Aorta (tissue), 5 donors: ENCODE measurements at places on chromosomes 12 and 14. TPM values are rescaled to one million over a fixed set of nuclear protein-coding genes. Genes with fewer than 3 reads are reported as not detected.

- H3K36me3 ChIP-seq = no peaks in the 10 kb centered on the region
- no peaks in the 10 kb centered on the region for H3K4me1 ChIP-seq
- H3K27ac ChIP-seq = no peak overlapping the region
- H3K27me3 ChIP-seq = no peaks in the 10 kb centered on the region
- no peak overlapping the region for H3K4me3 ChIP-seq
Measured at GRCh38 chr12:47980779-47981495, 17.5 kb downstream of the TMEM106C start.

GRCh38 chr14:75847584-75847983 is 134.2 kb downstream of the TGFB3 start:
- no peak for DNase-seq
- H3K27ac ChIP-seq = peak overlapping the region; percentile 38
- no peaks in the 10 kb centered on the region for H3K36me3 ChIP-seq
- H3K27me3 ChIP-seq = no peaks in the 10 kb centered on the region

DNA sequence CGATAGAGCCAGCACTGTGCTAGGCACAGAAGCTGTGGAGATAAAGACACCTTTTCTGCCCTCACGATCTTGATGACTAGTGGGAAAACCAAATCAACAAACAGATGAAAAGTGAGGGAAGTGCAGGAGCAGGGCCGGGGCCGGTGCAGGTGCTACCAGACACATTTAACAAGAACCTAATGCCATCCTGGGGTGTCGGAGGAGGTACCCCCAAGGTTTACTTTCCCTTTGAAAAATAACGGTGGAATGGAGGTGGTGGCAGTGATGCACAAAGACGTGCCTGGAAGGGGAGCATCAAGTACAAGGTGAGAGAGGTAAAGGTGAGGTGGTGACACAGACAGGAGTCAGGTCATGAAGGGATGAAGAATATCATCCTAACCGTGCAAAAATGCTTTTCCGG is 22.1 kb downstream of the SLC6A13 start:
- H3K27ac ChIP-seq = no peak overlapping the region
- no peaks in the 10 kb centered on the region for H3K36me3 ChIP-seq
- H3K4me1 ChIP-seq = no peaks in the 10 kb centered on the region
- no peak overlapping the region for H3K4me3 ChIP-seq
- H3K27me3 ChIP-seq = no peaks in the 10 kb centered on the region

- peak overlapping the region; percentile 47 for H3K27ac ChIP-seq
- no peak overlapping the region for H3K4me3 ChIP-seq
- H3K4me1 ChIP-seq = no peaks in the 10 kb centered on the region
- DNase-seq = peak; percentile 79
- H3K36me3 ChIP-seq = no peaks in the 10 kb centered on the region
Measured at GRCh38 chr12:571795-572531, 91.3 kb downstream of the NINJ2 start.

- peak overlapping the region; percentile 80 for H3K4me3 ChIP-seq
- no peak for DNase-seq
- H3K36me3 ChIP-seq = no peaks in the 10 kb centered on the region
- no peaks in the 10 kb centered on the region for H3K27me3 ChIP-seq
- H3K4me1 ChIP-seq = no peaks in the 10 kb centered on the region
Measured at GRCh38 chr14:31207287-31207754, 272 bp downstream of the HECTD1 start.

DNA sequence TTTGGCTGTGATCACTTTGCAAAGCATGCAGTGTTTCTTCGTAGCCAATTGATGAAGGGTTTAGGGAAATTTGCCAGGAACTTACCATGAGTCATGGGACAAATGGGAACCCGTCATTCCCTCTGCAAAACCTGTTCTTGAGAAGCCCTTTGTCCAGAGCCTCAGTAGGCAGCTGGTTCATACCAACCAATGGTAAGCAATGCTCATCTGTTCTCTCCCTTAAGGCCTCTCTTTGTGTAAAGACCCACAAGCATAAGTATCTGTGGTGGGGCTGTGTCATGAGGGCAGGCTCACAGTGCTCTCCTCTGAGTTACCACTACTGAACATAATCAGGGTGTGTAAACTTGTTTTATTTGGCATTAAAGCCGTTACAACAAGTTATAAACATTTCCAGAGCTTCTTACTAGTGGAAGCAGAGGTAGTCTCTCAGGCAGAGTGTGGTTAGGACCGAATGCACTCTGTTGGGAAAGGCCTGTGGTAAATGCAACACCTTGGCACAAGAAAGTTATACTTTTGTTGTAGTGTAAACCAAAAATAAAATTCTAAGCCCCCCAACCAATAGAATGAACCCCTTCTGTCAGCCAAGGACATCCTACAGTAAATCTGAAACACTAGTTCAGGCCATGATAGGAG is 119.8 kb downstream of the SINHCAF start:
- no peak for DNase-seq
- no peaks in the 10 kb centered on the region for H3K27me3 ChIP-seq
- no peak overlapping the region for H3K4me3 ChIP-seq
- H3K36me3 ChIP-seq = no peaks in the 10 kb centered on the region

- no peak overlapping the region for H3K4me3 ChIP-seq
- H3K36me3 ChIP-seq = no peaks in the 10 kb centered on the region
- DNase-seq = no peak
- no peaks in the 10 kb centered on the region for H3K4me1 ChIP-seq
- no peaks in the 10 kb centered on the region for H3K27me3 ChIP-seq
Measured at GRCh38 chr14:96614481-96614881, 112.3 kb downstream of the PAPOLA start.

DNA sequence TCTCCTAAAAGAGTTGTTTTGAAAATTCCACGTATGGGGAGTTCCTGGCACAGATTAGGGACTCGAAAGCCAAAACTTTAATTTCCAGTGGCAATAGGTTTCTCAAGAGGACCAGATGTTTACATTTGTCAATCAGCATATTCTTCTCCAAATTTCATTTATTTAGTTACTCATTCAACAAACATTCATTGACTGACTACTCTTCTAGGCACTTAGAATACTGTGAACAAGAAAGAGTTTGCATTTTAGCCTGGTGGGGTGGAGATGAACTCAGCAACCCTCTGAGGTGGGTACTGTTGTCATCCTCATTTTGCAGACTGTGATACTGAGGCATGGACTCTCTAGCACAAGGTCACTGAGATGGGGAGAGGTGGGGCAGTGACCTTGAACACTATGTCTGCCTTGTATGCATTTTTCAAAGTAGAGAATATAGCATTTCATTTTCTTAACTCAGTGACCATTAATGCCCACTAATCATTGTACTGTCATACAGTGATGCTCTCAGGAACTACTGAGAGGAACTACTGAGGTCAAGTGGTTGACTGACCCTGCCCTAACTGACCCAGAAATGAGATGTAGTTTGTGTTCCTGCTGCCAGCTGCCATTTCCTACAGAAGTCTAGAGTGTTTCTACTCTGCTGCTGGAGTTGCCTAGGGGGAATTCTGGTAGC is 2.2 kb downstream of the L3HYPDH start:
- H3K27me3 ChIP-seq = no peaks in the 10 kb centered on the region
- no peak for DNase-seq

DNA sequence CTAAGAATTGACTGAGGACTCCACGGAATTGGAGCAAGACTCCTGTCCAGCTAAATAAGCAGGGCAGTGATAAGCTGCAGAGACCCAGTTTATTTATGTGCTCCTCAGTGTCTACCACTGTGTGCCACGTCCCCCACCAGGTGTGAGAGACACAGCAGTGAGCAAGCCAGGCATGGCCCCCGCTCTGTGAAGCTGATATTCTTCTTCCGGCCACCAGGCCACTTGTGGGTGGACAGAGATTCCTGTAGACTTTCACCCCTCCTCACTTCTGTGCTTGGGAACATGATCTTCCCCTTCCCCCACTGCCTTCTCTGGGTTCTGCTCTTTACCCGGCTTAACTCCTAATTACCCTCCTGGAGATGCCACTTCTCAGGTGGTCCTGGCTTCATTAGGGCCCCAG is 21.3 kb downstream of the BRAP start:
- no peak overlapping the region for H3K27ac ChIP-seq
- no peaks in the 10 kb centered on the region for H3K4me1 ChIP-seq
- DNase-seq = no peak
- no peaks in the 10 kb centered on the region for H3K27me3 ChIP-seq

DNA sequence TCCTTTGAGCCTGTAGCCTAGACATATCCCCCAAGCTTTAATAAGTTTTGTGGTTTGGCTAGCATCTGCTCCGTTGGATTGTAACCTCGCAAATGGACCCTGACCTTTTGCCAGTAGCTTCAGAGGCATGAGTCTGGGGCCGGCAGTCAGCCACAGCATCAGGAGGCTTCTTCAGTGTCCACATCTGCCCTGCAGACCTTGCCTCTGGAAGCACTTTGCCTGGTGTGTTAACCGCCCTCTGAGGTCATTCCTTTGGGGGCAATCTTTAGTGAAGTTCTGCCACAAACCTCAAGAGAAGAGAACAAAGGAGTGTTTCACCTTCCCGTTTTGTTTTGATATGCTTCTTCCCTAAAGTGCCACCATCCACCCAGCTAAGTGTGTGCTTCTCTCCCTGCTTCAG is 71.4 kb downstream of the GNS start:
- H3K36me3 ChIP-seq = peaks cover 5% of the 10 kb centered on the region
- H3K4me3 ChIP-seq = no peak overlapping the region
- H3K27ac ChIP-seq = peak overlapping the region; percentile 5

GRCh38 chr14:55814873-55815272 is 234.9 kb downstream of the KTN1 start:
- no peak overlapping the region for H3K4me3 ChIP-seq
- DNase-seq = no peak
- H3K36me3 ChIP-seq = no peaks in the 10 kb centered on the region
- H3K27me3 ChIP-seq = no peaks in the 10 kb centered on the region
- H3K4me1 ChIP-seq = no peaks in the 10 kb centered on the region

GRCh38 chr14:101061411-101062064 is 158.0 kb upstream of the RTL1 start:
- peak; percentile 13 for DNase-seq
- H3K36me3 ChIP-seq = no peaks in the 10 kb centered on the region
- no peak overlapping the region for H3K4me3 ChIP-seq
- H3K27me3 ChIP-seq = no peaks in the 10 kb centered on the region
- H3K4me1 ChIP-seq = no peaks in the 10 kb centered on the region
- H3K27ac ChIP-seq = no peak overlapping the region

DNA sequence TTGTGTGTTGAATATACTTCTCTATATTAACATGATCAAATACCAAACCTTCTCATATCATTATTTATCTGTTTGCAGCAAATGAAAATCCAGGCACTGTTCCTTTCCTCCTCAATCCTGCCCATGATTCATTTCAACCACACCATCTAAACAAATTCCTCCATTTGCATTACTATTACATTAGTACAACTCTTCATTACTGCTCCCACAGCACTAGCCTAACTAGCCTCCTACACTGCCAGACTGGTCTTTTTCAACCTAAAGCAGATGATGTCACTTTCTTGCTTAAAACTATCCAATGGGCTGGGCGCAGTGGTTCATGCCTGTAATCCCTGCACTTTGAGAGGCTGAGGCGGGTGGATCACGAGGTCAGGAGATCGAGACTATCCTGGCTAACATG is 117.3 kb upstream of the MYF6 start:
- no peak for DNase-seq
- no peak overlapping the region for H3K27ac ChIP-seq
- H3K36me3 ChIP-seq = no peaks in the 10 kb centered on the region
- H3K4me3 ChIP-seq = no peak overlapping the region

GRCh38 chr12:124020514-124020949 is 47.5 kb downstream of the ZNF664 start:
- H3K4me1 ChIP-seq = no peaks in the 10 kb centered on the region
- no peak overlapping the region for H3K27ac ChIP-seq
- no peaks in the 10 kb centered on the region for H3K36me3 ChIP-seq
- no peak overlapping the region for H3K4me3 ChIP-seq
- DNase-seq = no peak
- H3K27me3 ChIP-seq = no peaks in the 10 kb centered on the region

DNA sequence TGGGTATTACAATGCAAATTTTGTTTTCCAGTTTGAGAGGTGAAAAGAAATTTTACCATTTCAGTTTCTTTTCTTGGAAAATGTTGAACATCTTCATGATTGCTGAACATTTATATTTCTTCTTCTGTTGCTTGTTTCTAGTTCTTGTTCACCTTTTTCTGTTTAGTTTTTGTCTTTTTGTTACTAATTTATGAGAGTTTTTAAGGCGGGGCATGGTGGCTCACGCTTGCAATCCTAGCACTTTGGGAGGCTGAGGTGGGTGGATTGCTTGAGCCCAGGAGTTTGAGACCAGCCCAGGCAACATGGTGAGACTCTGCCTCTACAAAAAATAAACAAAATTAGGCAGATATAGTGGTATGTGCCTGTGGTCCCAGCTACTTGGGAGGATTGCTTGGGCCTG is 10.7 kb downstream of the KIF5A start:
- H3K27ac ChIP-seq = no peak overlapping the region
- no peaks in the 10 kb centered on the region for H3K36me3 ChIP-seq
- no peaks in the 10 kb centered on the region for H3K27me3 ChIP-seq
- no peak overlapping the region for H3K4me3 ChIP-seq
- no peak for DNase-seq

DNA sequence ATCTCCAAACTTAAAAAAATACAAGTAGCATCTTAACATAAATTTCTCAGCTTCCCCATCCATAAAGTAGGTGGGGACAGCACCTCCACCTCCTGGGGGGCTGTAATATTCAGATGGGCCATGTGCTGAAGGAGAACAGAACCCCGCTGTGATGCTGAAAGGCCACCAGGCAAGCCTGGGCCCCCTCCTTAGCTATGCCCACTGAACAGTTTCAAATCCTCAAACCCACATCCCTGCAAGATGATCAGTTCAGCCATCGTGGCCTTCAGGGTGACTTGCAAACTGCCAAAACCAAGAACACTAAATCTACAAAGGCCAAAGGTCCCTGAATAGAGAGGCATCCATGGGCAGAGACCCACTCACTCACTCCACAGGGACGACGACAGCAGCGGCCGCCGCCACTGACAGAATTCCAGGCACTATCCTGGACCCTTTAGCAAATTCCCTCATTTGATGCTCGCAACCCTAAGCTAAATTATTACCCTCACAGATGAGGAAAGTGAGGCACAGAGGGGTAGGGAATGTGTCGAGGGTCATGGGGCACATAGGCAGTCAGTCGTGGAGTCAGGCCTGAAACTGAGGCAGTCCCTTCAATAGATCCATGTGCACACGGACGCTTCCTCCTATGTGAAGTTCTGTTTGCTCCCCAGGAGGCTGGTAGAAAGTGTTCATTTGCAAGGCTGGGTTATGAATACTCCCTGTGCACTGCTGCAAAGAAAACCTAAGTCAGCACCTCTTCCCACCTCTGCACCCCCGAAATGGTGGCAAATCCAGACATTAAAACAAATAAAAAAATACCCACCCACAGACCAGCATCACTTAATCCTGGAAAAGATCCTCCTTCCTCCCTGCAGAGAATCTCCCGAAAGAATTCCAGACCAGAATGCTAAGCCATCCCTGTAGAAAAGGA is 5.9 kb downstream of the ITPK1 start:
- no peaks in the 10 kb centered on the region for H3K4me1 ChIP-seq
- H3K27ac ChIP-seq = no peak overlapping the region
- H3K36me3 ChIP-seq = no peaks in the 10 kb centered on the region
- DNase-seq = no peak
- H3K4me3 ChIP-seq = no peak overlapping the region

Gene BMP4
- 28.5 TPM for total RNA-seq

Gene CLEC4A
- 5.2 TPM for total RNA-seq

Gene LRRC10
- not detected for total RNA-seq

Gene STRN3
- 64.5 TPM for total RNA-seq

Gene PRPH
- total RNA-seq = 0.49 TPM

Gene RILPL1
- 33.3 TPM for total RNA-seq

Gene P2RX2
- not detected for total RNA-seq

Gene SELPLG
- 8.1 TPM for total RNA-seq

Gene CFAP54
- 0.91 TPM for total RNA-seq
